Right ventricle myocardium superior (tissue), 1 donor: ENCODE measurements at places on chromosomes 7 and 10. TPM values are rescaled to one million over a fixed set of nuclear protein-coding genes. Genes with fewer than 3 reads are reported as not detected.

- no peak for DNase-seq
Observed at GRCh38 chr10:103490986-103491314, 2.6 kb upstream of the NEURL1 start.

DNA sequence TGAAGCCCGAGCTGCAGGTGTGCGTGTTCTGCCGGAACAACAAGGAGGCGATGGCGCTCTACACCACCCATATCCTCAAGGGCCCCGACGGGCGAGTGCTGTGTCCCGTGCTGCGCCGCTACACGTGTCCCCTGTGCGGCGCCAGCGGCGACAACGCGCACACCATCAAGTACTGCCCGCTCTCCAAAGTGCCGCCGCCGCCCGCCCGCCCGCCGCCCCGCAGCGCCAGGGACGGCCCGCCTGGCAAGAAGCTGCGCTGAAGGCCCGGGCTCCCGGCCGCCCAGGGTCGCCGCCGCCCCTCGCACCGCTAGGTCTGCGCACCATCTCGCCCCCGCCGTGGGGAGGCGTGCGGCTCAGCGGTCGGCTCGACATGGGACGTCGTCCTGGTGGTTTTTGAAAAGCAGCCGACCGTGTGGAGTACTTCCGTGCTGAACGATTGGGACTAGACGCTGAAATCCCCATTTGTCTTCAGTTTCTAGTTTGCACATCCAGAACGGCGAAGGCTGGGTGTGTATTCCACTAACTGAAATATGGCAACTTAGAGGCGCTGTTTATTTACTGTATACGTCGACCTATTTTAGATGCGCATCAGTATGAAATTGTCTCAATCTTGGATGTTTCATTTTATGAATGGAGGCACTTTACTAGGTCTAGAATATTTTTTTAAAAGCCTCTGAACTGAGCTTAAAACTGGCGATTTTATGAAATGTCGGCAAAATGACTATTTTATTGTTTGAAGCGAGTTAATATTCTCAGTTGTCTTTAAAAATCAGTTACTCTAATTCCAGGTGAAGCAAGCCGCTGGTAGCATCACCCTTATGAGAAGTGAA, 1.1 kb downstream of the NANOS1 start:
- peak; percentile 61 for DNase-seq

Gene TMEM225B
- not detected for total RNA-seq

GRCh38 chr7:137423321-137423720, 79.8 kb upstream of the PTN start:
- DNase-seq, result no peak

DNA sequence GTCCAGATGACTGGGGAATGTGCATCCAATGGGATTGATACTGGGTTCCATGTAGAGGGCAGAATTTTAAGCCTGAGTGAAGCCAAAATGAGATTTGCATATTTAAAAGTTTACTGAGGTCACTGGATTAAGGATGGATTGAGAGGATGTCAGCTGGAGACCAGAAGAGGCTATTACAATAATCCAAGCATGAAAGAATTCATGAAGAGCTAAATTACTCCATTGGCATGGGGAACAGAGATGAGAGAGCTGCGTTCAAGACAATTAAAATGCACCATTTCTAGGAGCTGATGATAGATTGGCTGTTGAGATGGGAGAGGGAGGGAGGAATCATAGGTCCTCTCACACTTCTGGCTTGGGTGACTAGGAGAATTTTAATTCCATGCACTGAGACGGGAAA, 158.5 kb downstream of the JCAD start:
- DNase-seq, result no peak

DNA sequence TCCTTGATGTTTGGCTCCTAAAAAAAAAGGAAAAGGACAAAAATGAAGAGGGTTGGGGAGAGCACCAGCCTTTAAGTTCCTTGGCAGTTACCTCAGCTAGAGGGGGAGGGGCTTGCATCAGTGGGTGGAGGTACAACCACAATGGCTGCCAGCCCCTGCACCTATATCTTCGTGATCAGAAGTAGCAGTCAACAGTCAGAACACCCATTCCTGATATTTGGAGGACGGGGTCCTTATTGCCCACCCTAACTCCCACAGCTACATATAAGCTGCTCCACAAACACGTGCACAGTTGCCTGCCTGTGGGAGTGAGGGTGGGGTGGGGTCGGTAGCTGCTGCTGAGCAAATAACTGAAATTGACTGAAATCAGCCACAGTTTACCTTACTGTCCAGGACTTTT, 26.2 kb downstream of the C1GALT1 start:
- no peak for DNase-seq

Gene NEURL1
- 0.05 TPM for total RNA-seq

Gene SHH
- total RNA-seq, result not detected

GRCh38 chr7:45709168-45710042, 135.2 kb downstream of the ADCY1 start:
- peak; percentile 77 for DNase-seq

- no peak for DNase-seq
Observed at GRCh38 chr10:43385412-43386004, 14.1 kb downstream of the FXYD4 start.

- DNase-seq, result no peak
Observed at GRCh38 chr7:107125475-107125874, 43.3 kb upstream of the HBP1 start.

GRCh38 chr10:64630534-64630933, 1109.3 kb downstream of the REEP3 start:
- DNase-seq, result no peak
